Daoy (cell line): ENCODE measurements at places on chromosomes 1 and 21.

- DNase-seq: no peak
These were observed 2.5 kb downstream of the WDR26 start for GRCh38 chr1:224432146-224432545.

- DNase-seq: peak; percentile 50
These were observed 19.3 kb downstream of the SH2D2A start for GRCh38 chr1:156797212-156797871.

DNA sequence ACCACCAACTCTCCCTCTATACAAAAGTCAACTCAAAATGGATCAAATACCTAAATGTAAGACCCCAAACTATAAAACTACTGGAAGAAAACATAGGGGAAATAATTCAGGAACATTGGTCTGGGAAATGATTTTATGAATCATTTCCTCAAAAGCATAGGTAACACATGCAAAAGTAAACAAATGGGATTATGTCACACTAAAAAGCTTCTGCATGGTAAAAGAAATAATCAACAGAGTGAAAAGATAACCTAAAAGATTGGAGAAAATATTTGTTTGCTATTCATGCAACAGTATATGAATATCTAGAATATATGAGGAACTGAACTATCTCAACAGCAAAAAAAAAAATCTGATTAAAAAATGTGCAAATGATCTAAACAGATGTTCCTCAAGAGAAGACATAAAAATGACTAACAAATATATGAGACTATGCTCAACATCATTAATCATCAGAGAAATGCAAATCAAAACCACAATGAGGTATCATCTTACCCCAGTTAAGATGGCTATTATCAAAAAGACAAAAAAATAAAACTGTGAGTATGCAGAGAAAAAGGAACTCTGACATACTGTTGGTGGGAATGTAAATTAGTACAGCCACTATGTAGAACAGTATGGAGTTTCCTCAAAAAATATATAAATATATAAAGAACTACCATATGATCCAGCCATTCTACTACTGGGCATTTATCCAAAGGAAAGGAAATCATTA is 47.8 kb downstream of the VCAM1 start:
- no peak for DNase-seq

DNA sequence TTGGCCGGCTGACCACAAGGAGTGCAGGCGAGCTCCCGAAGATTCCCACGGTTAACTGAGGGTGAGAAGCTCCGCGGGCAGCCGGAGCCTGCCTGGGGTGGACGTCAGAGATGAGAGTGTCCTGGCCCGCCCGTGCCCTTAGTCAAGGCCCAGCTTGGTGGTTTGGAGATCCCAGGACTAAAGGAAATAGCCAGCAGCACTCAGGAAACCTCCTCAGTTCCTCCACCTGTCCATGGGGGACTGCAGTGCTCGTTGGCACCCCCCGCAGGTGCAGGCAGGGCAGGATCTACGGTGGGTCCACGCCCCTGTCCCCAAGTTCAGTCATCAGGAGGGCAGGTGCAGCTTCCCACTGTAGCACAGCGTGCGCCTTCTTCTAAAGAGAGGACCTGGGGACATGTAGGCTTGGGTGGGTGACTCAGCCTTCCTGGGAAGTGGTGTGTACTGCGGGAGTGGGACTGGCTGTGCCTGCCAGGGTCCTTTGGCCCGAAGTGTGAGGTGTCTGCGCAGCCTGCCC is 32.5 kb downstream of the SLX9 start:
- DNase-seq: no peak

DNA sequence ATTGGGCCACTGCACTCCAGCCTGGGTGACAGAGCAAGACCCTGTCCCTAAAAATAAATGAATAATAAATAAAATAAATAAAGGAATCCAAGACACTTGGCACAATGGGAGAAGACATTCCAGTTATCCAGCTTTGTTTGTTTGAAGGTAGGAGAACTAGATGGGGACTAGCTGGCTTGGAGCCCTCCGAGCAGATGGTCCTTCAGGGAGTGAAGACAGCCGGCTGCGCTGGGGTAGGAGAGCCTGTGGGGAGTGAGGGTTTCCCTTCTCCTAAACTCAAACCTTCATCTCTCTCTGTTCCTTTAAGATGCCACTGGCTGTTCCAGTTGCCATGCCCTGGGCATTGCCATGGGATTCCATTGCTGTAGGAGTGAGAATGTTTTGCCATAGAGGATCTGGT is 120.6 kb downstream of the NAV1 start:
- no peak for DNase-seq

GRCh38 chr1:34477632-34478141 is 277.2 kb upstream of the GJB5 start:
- DNase-seq: peak; percentile 49

DNA sequence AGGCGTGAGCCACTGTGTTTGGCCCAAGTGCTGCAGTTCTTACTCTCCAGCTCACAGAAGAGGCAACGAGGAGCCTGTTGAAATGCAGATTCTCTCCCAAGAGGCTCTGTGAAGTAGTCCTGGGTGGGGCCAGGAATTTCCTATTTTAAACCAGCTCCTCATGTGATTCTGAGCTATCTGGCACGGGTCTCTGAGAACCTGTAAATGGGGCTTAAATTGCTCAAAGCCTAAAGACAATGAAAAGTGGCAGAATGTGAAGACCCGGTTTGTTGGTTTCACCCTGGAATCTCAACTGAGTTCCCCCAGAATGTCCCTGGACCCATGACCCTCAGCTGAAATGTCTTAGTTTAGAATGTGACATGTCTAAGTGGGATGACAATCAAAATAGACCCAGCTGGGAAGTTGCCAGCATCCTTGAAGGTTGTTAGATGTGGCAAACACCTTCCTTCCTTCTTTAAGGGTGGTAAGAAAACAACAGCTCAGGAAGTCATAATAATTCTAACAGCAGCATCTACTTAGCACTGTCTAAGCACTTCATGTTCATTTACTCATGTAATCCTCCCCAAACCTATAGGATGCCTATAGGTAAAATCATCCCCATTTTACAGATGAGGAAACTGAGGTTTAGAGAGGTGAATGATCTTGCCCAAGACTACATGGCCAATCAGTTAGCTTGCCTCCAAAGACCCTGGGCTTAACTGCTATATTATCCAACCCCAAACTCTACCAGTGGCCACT is 20.9 kb upstream of the ATP5PO start:
- DNase-seq: no peak

DNA sequence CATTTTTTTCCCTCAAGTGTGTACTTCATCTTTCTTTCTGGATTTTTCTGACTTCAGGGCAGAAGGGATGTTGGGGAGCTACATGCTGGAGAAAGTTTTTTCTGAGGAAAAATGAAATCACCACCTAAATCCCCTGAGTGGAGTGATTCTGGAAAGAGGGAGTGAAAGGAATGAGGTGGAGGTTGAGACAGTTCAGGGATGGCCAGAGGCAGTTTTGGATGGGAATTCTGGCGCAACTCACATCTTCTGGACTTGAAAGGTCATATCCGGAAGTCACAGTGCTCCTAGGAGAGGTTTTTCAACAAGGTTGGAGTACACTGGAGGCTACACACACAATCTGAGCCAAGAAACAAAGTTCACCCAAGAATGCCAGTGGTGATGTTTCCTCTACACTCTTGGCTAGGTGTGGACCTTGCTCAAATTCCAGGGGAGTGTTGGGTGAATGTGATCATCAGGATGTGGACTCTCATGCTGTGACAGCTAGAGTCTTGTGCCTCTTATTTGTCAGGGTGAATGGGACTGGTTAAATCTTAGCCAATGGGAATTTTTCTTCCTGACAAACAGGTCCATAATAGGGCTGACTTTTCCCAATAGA is 161.5 kb downstream of the HLX start:
- DNase-seq: no peak

GRCh38 chr1:164774819-164775654 is 216.1 kb downstream of the PBX1 start:
- no peak for DNase-seq

DNA sequence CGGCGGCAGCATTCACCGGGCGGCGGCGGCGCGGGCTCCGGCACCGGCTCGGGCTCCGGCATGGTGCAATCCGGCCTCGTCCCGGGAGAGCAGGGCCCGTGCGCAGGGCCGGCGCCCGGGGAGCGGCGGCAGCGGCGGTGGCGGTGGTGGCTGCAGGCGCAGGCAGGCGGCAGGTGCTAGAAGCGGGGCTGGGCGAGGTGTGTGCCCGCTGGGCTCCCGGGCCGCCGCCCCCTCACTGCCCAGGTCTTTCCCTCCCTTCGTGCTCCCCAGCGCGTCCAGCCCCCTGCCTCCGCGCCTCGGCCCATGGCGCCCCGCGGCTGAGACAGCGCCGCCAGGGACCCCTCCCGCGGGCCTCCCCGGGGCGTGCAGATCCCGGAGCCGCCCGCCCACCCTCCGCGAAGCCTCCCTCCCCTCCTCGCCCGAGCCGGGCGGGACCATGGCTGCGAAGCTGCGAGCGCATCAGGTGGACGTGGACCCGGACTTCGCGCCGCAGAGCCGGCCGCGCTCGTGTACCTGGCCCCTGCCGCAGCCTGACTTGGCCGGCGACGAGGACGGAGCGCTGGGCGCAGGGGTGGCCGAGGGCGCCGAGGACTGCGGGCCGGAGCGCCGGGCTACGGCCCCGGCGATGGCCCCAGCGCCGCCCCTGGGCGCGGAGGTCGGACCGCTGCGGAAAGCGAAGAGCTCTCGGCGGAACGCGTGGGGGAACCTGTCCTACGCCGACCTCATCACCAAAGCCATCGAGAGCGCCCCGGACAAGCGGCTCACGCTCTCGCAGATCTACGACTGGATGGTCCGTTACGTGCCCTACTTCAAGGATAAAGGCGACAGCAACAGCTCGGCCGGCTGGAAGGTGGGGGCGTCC is 492 bp downstream of the FOXO6 start:
- no peak for DNase-seq

DNA sequence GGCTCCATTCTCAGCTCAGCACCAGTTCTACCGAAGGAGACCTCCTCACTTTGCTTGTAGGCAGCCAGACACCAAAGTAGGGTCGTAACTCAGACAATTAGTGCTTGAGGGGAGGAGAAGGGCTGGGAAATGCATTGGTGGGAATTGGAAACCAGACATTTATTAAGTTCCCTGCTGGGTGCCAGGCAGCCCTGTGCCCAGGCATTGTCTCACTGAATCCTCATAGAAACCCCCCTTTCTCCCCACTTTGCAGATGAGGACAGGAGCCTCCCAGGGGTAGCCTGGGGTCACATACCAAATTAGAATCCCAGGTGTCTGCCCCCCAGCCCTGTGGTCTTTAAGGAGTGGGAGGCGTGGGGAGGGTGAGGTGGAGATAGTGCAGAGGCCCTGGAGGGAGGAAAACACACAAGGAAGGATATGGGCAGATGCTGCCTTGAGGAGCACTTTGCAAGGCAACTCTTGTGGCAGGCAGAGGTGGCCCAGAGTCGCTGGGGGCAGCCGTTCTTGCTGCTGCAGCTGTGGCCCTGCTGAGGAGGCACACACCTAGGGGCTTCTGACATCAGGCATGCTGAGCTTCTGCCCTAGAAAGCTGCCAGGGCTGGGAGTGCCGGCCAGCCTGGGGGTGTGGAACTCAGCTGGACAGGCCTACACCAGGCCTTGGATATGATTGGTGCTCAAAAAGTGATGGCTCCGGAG is 29.4 kb downstream of the CDK18 start:
- no peak for DNase-seq

DNA sequence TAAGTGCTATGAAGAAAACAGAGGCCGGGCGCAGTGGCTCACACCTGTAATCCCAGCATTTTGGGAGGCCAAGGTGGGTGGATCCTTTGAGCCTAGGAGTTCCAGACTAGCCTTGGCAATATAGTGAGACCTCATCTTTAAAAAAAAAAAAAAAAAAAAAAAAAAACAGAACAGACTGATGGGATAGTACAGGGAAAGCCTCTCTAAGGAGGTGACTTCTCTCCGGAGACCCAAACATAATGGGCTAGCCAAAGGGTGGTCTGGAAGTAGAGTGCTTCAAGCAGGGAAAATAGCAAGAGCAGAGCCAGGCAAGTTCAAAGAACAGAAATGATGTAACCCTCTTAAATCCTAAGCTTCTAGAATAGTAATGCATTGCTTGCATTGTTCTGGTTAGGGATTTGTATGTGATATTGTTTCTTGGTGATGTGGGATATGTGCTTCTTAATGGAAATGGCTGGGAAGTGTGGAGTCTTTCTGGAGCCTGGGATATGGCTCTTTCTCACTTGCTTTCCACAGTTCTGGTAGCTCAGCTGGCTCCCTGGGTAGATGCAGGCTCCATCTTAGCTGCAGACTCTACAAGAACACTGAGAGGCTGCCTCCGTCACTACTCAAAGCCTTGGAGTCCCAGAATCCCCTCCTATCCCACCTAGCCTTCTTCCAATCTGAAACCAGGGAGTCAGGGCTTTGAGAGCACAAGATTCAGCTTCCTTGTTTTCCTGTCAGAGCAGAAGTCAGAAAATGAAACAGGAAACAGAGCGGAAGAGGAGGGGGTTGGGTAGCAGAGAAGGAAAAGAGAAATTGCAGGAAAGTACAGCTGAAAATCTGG is 1.9 kb upstream of the PIGV start:
- no peak for DNase-seq

- no peak for DNase-seq
These were observed 409.9 kb downstream of the HLX start for GRCh38 chr1:221289103-221289502.

DNA sequence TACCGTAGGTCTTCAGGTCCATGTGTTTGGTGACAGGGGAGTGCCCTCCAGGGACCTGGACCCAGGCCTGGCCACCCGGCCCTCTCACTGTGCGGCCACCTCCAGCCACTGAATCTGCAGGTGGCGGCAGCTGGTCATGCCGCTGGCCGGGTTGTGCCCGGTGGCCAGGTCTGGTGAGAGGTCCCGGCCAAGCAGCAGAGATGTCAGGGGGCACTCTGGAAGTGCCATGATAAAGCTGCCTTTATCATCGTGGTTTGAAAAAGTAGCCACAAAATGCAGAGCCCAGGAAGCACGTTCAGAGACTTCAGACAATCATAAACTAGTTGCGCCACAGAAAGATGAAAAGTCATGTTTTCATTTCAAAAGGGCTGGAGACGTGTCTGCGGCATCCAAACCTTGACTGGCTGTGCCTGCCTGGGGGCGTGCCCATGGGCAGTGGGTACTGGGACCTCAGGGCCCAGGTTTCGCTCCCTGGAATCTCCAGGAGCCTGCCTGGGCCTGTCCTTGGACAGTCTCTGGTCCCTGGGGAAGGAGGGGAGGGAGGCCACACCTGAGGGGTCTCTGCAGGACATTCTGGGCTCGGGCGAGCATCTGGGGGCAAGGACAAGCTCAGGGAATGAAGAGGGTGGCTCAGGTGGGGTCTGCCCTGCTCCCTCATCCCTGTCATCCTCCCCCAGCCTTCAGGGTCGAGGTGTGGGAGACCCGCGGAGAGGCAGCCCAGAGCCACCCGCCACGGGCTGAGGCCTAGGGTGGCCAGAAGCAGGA is 44.9 kb downstream of the COL18A1 start:
- no peak for DNase-seq

- DNase-seq: no peak
These were observed 23.5 kb upstream of the COL6A1 start for GRCh38 chr21:45957981-45958600.

- peak; percentile 10 for DNase-seq
These were observed 59.3 kb upstream of the GJB5 start for GRCh38 chr1:34695580-34695979.
